ENCODE measurements at places on chromosomes 11 and 22.

- no peak for DNase-seq
Measured at GRCh38 chr11:134821422-134821821, 409.4 kb upstream of the B3GAT1 start.

GRCh38 chr22:49019737-49020713, 807.6 kb downstream of the BRD1 start:
- no peak for DNase-seq

DNA sequence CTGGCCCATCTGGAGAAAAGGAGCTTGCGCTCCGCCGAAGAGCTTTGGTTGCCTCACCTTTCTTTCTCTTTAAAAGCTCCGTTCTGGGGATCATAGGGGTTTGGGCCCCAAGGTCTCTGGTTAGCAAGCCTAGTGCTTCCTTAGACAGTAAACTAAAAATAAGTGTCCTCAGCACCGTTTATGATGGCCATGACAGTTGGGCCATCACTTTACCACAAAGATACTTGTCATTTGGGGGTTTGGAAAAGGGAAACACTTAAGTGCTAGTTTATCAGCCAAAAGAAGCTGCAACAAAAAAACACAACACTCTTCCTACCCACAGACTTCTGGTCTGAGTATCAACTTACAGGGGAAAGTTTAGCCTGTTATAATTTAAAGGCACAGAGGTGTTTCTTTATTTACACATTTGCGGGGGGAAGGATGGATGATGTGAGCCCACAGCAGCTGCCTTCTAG, 88.4 kb upstream of the CD44 start:
- no peak for DNase-seq

DNA sequence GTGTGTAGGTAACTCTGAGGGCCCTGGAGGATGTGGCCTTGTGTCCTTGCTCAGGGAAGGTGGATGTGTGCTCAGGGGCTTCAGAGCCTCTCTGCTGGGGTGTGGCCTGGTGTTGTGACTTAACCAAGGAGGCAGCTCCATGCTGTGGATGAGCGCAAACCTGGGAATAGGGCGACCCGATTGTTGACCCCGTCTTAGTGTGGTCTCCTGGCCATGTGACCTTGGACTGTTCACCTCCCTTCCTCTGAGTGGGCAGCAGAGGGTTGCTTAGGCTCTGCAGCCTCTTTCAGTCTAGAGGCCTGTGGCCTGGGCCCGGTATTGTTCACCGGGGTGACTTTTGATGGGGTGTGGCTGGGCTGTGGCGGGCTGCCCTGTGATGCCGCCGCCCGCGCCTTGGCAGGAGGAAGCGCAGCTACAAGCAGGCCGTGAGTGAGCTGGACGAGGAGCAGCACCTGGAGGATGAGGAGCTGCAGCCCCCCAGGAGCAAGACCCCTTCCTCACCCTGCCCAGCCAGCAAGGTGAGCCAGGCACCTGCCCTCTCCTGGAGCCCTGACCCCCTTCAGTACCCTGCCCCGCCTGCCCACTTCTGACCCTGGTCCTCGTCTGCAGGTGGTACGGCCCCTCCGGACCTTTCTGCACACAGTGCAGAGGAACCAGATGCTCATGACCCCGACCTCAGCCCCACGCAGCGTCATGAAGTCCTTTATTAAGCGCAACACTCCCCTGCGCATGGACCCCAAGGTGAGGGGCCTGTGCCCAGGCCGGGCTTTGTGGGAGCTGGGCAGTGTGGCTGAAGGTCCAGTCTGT, 16.7 kb downstream of the INCENP start:
- no peak for DNase-seq

GRCh38 chr11:119258983-119259382, 52.8 kb downstream of the CBL start:
- no peak for DNase-seq

GRCh38 chr11:127656116-127656836, 655.7 kb upstream of the KIRREL3 start:
- peak; percentile 1 for DNase-seq

GRCh38 chr11:94961255-94961654, 12.1 kb downstream of the CWC15 start:
- no peak for DNase-seq

DNA sequence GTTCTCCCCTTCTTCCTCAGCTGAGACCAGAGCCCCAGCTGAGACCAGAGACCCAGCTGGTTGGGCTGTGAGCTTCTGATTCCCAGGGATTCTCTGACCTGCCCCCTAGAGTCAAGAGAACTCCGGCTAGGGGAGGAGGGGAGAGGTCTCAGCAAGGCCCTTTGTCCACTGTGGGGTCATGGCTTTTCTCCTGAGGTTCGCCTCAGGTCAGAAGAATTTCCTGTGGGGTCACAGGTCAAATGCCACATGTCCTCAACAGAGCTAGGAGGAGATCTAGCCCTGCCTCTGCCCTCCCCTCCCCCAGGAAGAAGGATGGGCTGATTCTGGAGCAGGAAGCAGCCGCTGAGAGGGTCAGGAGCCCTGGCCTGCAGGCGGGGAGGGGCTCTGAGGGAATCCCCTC, 23.7 kb downstream of the HTR3A start:
- DNase-seq, result no peak

GRCh38 chr22:19658057-19658966, 56.0 kb upstream of the SEPTIN5 start:
- no peak for DNase-seq

DNA sequence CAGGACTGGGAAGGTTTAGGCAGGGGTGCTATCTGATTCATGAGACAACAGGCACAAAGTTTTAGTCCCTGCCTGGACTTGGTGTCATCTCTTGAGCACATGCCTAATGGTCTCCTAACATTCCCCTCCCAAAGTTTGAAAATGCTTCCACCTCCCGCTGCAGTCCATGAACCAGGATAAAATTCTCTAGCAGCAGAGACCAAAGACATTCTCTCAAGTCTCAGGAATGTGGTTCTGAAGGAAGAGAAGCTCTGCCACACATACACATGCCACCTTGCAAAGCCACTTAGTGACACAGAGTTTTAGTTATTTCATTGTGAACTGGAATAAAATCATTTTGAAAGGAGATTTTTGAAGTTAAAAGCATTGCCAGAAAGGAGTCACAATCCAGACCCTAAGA, 15.5 kb downstream of the OR51B6 start:
- no peak for DNase-seq

GRCh38 chr11:69252490-69252837, 41.5 kb upstream of the MYEOV start:
- DNase-seq, result peak; percentile 19

DNA sequence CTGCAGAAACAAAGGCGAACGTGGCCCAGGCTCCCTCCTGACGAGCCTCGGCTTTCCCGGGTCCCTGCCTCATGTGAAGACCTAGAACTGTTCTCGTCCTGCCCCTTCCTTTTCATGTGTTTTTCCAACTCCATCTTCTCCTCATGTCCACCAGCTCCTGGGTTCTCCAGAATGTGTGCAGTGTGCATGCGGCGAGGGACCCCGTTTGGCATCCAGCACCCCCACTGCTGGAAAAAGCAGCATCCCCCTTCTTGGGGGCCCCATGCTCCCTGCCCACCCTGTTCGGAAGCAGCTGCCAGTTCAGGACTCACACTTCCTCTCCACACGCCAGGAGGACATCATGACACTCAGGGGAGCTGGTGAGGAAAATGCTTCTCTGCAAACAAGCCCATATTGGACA, 313.5 kb downstream of the BRD1 start:
- DNase-seq, result no peak

- no peak for DNase-seq
Measured at GRCh38 chr22:39083212-39084165, 6.4 kb downstream of the APOBEC3G start.

GRCh38 chr11:5604896-5605295, 8.5 kb downstream of the TRIM6 start:
- peak; percentile 20 for DNase-seq

GRCh38 chr11:45141171-45141570, 5.3 kb upstream of the PRDM11 start:
- DNase-seq, result no peak

GRCh38 chr11:5242933-5243815, 6.5 kb downstream of the HBG1 start:
- no peak for DNase-seq

GRCh38 chr11:84247926-84248325, 961.8 kb upstream of the CCDC90B start:
- no peak for DNase-seq

DNA sequence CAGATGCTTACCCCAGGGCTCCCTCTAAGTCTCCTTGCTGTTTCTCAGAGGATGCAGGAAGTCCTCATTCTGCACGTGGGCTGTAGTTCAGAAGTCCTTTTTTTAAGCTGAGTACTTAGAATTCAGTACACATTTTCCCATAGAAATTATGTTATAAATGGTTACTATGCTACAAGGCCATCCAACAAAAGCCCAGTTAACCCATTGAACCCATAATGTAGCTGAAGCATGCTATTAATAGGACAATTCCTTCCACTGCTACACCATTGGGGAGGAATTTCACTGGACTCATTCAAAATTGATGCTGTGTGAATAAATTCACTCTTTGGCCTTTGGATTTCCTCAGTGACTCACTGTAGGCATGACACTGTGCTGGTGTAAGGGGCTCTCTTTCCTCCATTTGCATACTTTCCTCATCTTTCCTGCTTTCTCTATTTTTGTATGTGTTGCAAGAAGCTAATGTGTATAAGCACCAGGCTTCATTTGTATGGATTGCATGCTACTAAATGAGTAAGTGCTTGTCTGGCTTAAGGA, 148.0 kb downstream of the NTM start:
- no peak for DNase-seq

GRCh38 chr11:79087238-79087960, 353.4 kb downstream of the TENM4 start:
- no peak for DNase-seq

GRCh38 chr11:10452211-10452767, 2.8 kb upstream of the AMPD3 start:
- no peak for DNase-seq

GRCh38 chr11:116701297-116701801, 71.4 kb downstream of the BUD13 start:
- DNase-seq, result no peak

- DNase-seq, result no peak
Measured at GRCh38 chr22:20523086-20523983, 15.9 kb downstream of the MED15 start.

GRCh38 chr22:19214078-19214473, 35.5 kb upstream of the SLC25A1 start:
- DNase-seq, result no peak

DNA sequence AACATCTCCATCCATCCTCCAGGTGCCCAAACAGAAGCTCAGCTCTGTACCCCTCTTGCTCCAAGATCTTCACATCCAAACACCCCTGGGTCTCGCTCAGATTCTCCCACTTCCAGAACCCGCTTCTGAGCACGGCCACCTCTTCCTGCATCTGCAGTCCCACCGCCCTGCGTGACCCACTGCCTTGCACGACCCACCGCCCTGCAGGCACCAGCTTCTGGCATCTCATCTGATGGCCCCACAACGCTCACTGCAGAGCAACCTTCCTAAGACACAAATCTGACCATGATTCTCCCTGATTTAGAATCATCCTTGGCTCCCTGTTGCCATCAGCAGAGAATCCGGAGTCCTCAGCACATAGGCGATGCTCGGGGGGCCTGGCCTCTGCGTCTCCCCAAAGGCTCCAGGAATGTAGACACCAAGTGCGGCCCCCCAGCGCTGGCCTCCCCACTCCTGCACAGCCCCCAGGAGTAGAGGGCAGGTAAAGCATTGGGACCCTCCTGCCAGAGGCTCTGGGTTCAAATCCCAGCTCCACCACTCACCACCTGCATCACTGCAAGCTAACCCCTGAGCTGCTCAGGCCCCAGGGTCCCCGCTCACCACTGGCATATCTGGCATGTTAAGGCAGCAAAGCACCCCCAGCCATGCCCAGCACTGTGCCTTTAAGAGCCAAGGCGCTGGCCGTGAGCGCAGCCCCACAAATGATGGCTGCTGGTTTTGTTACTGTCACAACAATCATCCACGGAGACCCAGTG, 459.3 kb downstream of the BRD1 start:
- no peak for DNase-seq

DNA sequence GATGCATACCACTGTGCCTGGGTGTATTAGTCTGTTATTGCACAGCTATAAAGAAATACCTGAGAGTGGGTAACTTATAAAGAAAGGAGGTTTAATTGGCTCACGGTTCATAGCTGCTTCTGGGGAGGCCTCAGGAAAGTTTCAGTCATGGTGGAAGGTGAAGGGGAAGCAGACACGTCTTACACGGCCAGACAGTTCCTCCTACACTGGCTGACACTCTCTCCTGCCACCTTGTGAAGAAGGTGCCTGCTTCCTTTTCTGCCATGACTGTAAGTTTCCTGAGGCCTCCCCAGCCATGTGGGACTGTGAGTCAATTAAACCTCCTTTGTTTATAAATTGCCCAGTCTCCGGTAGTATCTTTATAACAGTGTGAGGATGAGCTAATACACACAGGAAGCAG, 33.6 kb upstream of the CD81 start:
- no peak for DNase-seq

GRCh38 chr11:96051820-96052219, 127.9 kb upstream of the MTMR2 start:
- peak; percentile 39 for DNase-seq

GRCh38 chr22:18023509-18024275, 669 bp downstream of the MICAL3 start:
- DNase-seq, result peak; percentile 86

GRCh38 chr22:25953276-25953675, 211.3 kb downstream of the MYO18B start:
- DNase-seq, result no peak

GRCh38 chr22:39275814-39276439, 31.1 kb upstream of the PDGFB start:
- DNase-seq, result no peak

DNA sequence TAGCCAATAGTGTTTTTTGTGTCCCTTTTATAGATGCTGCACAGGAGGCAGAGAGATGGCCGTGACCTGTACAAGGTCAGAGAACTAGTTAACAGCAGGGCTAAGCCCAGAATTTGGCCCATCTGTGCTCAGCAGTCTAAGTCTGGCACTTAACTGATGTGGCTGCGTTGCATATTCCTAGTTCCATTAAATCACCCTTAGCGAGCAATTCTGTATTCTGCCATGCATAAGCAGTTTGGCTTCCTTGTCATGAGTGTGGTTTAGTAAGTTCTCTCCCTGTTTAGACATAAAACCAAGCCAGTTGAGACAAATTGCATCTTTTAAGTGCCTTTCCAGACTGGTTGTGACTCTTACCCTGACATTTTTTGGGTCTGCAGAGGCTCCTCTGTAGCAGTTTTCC, 230.6 kb upstream of the TENM4 start:
- no peak for DNase-seq

DNA sequence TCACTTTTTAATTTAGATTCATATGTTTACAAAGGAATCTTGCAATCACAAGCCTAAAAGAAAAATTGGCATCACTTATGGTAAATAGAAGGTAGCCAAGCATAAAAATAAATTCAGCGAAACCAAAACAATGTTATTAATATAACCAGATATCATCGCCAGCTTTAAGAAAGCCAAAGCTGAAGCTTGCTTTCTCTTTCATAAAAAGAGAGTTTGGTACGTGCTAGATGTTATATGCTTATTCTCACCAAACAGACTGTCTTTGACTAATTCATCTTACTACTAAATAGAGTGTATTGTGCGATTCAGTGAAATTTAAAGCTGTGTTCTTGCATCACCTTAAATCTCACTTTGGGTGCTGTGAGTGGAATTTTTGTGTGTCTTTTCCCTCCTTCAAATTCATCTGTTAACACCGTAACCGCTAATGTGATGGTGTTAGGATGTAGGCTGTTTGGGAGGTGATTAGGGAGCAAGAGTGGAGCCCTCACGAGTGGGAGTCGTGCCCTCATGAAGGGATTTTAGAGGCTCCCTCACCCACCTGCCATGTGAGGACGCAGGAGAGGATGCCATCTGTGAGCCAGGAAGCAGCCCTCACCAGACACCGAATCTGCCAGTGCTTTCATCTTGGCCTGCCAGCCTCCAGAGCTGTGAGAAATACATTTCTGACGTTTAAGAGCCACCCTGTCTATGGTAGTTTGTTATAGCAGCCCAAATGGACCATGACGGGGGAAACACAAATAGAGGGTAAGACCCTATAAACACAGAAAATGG, 134.1 kb upstream of the TMEM45B start:
- DNase-seq, result no peak
